ENCODE measurements at places on chromosomes 1 and 21.
A peak's percentile ranks its signal among the peaks of the same experiment; 100 is the strongest.

GRCh38 chr21:27681841-27682240 is 715.0 kb upstream of the ADAMTS5 start:
- H3K4me1 ChIP-seq: no peaks in the 10 kb centered on the region
- H3K27me3 ChIP-seq: no peaks in the 10 kb centered on the region
- no peak overlapping the region for H3K4me3 ChIP-seq
- DNase-seq: no peak
- H3K27ac ChIP-seq: no peak overlapping the region
- H3K36me3 ChIP-seq: no peaks in the 10 kb centered on the region

DNA sequence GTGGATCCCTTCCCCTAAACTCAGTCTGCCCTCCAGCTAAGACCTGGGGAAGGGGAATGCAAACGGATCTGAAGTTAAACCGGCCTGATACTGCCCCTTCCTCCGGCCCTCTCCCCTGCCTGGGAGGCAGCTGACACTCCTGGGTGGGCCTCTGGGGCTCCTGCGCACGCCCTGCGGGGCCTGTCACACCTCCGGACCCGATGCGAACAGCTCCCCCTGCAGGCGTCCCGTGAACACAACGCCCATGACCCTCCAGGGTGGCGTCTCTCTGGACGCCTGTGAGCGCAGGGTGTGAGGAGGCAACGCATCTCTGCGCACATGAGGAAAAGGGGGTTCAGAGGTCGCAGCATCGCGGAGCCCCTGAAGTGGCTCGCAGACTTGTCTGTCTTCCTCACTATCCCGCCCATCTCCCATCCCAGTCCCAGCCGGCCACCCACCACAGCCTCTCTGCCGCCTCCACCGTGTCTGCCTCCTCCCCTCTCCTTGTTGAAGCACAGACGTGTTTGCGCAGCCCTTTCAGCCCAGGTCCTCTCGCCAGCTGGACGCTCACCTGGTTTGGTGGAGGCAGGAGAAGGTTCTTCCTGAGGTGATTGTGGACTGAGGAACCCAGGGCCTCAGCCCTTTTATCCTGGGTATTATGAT is 421 bp upstream of the LCE3A start:
- no peak for DNase-seq
- no peak overlapping the region for H3K27ac ChIP-seq
- H3K4me3 ChIP-seq: no peak overlapping the region
- H3K27me3 ChIP-seq: peaks cover 24% of the 10 kb centered on the region

GRCh38 chr1:8525216-8525557 is 207.3 kb downstream of the SLC45A1 start:
- peaks cover 11% of the 10 kb centered on the region for H3K36me3 ChIP-seq
- DNase-seq: peak; percentile 52
- H3K27ac ChIP-seq: no peak overlapping the region
- no peaks in the 10 kb centered on the region for H3K27me3 ChIP-seq
- no peak overlapping the region for H3K4me3 ChIP-seq

DNA sequence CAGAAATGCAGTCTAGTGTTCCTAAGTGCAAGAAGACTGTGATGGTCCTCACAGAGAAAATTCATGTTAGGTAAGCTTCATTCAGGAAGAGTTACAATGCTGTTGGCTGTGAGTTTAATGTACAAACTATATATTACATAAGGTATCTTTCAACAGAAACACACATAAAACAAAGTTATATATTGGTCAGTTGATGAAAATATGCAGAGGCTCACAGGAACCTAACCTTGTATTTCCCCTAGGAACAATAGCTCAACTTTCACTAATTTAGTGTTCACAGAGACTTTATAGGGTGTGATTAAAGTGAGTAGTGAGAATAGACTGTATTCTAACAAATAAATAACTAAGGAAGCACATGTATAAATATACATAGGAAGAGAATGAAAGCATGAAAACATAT is 676.9 kb upstream of the ADGRL4 start:
- no peak for DNase-seq
- H3K4me3 ChIP-seq: no peak overlapping the region
- H3K27me3 ChIP-seq: no peaks in the 10 kb centered on the region
- no peak overlapping the region for H3K27ac ChIP-seq
- no peaks in the 10 kb centered on the region for H3K36me3 ChIP-seq

DNA sequence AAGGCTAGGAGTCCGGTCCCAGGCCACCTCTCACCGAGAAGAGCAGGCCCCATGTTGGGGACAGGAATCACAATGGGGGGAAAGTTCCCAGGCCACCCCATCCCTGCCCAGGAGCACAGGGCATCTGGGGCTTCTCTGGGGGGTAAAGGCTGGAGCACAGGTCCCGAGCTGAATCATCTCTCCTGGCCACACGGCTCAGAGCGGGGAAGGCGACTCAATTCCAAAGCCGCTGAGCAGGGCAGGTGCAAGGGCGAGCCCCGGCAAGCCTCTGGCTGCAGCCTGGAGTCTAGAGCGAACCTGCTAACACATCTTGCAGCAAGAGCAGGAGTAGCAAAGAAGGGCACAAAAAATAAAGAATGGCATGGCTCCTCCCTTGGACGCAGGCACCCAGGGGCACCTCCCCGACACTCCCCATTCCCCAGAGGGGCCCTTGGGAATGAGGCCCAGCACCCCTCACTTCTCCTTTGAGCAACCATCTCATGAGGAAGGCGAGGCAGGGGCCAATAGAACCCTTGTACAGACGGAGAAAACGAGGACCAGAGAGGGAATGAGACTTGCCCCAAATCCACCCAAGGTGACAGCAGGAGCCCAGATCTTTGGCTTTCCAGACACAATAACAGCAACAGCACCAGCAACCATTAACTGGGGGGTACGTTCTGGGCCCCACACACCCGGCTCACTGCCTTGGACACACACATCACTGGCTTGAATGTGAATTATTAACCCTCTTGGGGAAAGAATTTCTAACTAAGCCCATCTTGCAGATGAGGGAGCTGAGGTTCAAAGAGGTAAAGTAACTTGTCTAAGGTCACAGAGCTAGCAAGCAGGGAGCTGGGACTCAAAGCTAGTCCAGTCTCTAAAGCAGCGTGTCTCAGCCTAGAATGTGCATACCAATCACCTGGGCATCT is 20.7 kb upstream of the ALDH4A1 start:
- H3K36me3 ChIP-seq: peaks cover 22% of the 10 kb centered on the region
- no peak for DNase-seq
- H3K27ac ChIP-seq: peak overlapping the region; percentile 16
- peak overlapping the region; percentile 49 for H3K4me3 ChIP-seq
- H3K27me3 ChIP-seq: no peaks in the 10 kb centered on the region

DNA sequence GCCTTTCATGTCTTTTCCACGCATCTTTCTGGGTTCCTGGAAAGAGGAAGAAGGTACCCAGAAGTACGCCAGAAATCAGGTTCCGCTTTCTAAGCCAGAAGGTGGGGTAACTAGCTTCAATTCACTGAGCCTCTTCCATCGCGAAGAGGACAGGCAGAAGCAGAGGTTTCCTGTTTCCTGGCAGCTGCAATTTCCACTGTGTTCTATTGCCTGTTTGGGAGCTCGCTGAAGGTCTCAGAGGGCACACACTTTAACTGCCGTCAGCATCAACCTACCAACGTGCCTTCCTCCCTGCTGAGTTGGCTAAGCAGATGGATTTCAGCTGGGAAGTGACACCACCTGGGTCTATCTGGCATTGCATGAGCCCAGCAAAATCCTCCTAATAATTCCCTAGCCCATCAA is 10.0 kb downstream of the NCF2 start:
- no peak for DNase-seq
- H3K4me1 ChIP-seq: peaks cover 13% of the 10 kb centered on the region
- peak overlapping the region; percentile 86 for H3K27ac ChIP-seq
- H3K27me3 ChIP-seq: no peaks in the 10 kb centered on the region
- H3K4me3 ChIP-seq: peak overlapping the region; percentile 60
- peaks cover 5% of the 10 kb centered on the region for H3K36me3 ChIP-seq

DNA sequence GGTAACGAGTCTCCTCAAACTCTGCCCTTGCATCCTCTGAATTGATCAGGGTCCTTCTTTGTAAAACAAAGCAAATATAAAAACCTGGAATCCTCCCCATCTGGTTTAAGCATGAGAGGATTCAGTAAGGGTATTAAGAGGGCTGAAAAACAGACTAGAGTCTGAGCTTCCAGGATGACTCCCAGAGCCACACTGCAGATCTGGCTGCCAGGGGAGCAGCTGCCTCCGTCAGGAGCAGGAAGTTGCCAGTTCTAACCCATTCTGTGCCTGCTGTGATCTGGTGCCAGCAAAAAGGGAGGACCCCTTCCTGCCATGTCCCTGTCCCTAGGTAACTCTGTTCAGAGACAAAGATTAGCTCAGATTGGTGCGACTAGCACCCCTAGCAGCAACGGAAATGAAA is 27.5 kb downstream of the SERTAD4 start:
- H3K4me1 ChIP-seq: no peaks in the 10 kb centered on the region
- H3K36me3 ChIP-seq: no peaks in the 10 kb centered on the region
- DNase-seq: no peak

GRCh38 chr1:180301135-180301742 is 71.2 kb downstream of the LHX4 start:
- peaks cover 16% of the 10 kb centered on the region for H3K4me1 ChIP-seq
- H3K4me3 ChIP-seq: no peak overlapping the region
- no peak for DNase-seq
- peaks cover 13% of the 10 kb centered on the region for H3K36me3 ChIP-seq
- no peak overlapping the region for H3K27ac ChIP-seq

DNA sequence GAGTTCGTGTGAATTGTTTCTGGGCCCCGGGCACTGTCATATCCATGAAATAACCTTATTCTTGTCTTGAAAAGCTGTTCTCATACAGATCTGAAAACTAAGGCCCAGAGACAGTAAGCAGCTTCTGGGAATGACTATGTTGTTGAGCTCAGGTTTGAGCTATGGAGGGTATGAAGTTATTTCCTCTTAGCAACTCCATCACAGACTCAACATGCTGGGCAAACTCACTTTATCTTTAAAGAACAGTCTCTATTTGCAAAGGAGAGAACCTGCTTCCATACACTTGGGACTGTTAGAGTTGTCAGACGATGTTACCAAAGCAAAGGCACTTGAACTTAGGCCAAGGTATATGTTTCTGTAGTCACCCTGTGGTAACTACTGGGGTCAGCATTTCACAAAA is 90.0 kb downstream of the GPR88 start:
- no peaks in the 10 kb centered on the region for H3K27me3 ChIP-seq
- no peak overlapping the region for H3K4me3 ChIP-seq
- no peak for DNase-seq

GRCh38 chr21:42172596-42173483 is 46.1 kb upstream of the ABCG1 start:
- no peak for DNase-seq
- peaks cover 4% of the 10 kb centered on the region for H3K4me1 ChIP-seq
- H3K27ac ChIP-seq: no peak overlapping the region
- H3K4me3 ChIP-seq: no peak overlapping the region
- H3K27me3 ChIP-seq: no peaks in the 10 kb centered on the region

- H3K27ac ChIP-seq: no peak overlapping the region
- H3K36me3 ChIP-seq: no peaks in the 10 kb centered on the region
- no peaks in the 10 kb centered on the region for H3K4me1 ChIP-seq
Observed at GRCh38 chr1:82614090-82614489, 813.4 kb downstream of the ADGRL2 start.

GRCh38 chr1:111198836-111199235 is 1.6 kb downstream of the DENND2D start:
- H3K4me1 ChIP-seq: peaks cover 45% of the 10 kb centered on the region
- no peak for DNase-seq
- H3K4me3 ChIP-seq: peak overlapping the region; percentile 99
- H3K27me3 ChIP-seq: no peaks in the 10 kb centered on the region
- peak overlapping the region; percentile 90 for H3K27ac ChIP-seq

DNA sequence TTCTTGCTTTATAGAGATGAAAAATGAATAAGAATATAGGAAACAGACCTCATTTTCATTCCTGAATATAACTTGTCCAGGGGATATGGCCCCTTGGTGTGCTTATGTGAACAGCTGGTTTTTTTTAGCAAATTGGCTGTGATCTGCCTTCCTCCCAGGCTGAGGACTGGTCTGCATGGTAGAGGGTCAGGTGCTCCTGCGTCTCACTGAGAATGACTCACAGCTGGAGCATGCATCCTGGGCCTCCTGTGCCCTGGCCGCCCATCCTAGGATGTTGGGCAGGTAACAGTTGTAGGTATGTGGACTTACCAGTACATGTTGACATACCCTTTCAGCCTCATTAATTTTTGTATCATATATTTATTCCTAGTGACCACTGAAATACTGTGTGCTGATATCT is 29.8 kb downstream of the AGT start:
- no peaks in the 10 kb centered on the region for H3K4me1 ChIP-seq
- H3K27ac ChIP-seq: no peak overlapping the region
- H3K27me3 ChIP-seq: no peaks in the 10 kb centered on the region
- H3K4me3 ChIP-seq: no peak overlapping the region
